ENCODE measurements at places on chromosomes 3 and 15.

DNA sequence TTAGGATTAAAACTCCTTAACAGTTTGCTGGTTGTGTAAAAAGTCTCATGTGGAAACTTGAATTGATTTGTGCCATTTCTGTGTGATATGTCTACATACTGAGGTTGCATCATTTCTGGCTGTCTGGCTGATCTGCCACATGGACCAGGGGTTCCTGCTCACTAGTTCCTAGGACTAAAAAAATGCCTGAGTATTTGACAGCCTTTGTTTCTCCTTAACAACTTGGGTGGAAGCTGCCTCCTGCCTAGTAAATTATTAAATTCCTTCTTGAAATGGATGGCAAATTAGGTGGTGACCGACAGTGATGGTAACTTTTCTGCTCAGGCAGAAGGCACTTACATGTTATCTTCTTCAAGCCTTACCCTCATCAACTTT lies 226.9 kb upstream of the MRPL3 start:
- no peak for DNase-seq

DNA sequence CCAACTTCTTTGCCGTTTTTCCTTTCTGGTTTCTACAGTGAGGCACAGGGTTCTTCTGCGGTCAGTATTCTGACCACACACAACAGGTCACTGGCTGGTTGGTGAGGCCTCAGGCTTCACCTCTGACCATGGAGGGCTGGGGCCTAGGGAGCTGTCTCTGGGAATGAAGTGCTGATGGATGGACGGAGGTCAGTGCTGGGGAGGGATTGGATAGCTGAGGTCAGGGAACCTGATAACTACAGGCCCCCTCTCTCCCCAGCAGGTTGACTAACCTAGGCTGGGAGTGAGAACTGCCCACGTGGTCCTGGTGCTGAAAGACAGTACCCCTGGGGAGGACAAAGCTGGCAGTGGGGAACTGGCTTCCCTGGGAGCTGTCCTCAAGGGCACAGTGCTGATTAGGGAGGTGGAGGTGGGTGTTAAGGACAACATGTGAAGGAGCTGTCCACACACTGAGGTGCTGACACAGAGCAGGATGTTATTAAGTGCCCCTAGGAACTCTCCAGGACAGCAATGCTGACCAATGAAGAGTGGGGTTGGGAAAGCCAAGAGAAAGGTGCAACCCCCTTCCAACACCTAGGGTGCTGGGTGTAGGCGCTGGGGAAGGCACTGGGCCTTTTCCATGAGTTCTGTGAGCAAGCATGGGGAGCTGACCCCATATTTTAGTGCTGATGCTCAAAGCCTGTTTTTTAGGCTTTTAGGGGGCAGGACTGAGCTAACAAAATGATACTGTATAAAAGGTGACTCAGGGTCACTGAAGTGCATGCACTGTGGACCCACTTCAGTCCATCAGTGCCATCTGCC lies 45.2 kb downstream of the ATP2B2 start:
- peak; percentile 51 for DNase-seq

DNA sequence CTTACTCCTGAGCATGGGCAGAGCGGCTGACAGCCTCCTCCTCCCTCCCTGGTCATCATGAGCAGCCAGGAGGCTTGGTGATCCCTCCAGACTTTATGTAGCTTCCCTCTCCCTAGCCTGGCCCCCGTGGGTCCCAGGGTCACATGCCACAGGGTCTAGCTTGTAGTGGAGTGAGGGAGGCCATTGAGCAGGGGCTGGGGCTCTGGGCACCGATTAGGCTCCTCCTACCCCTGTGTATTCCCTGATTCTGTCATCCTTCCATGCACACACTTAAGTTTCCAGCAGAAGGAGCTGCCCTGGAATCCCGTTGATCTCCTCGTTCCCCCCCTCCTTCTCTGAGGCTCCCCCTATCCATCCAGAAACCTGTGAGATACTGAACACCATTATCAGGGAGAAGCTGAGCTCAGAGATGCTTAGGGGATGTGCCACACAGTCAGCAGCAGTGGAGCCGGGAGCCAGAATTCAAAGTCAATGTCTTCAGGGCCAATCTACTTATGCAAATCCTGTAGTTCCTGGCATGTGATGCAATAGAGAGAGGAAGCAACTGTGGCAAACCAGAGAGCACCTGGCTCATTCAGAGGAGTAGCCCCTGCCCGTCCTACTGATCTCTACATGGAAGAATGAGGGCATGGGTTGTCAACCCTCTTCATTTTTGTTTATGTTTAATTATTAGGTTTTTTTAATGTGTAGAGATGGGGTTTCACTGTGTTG lies 17.2 kb downstream of the CCDC33 start:
- DNase-seq = peak; percentile 17

DNA sequence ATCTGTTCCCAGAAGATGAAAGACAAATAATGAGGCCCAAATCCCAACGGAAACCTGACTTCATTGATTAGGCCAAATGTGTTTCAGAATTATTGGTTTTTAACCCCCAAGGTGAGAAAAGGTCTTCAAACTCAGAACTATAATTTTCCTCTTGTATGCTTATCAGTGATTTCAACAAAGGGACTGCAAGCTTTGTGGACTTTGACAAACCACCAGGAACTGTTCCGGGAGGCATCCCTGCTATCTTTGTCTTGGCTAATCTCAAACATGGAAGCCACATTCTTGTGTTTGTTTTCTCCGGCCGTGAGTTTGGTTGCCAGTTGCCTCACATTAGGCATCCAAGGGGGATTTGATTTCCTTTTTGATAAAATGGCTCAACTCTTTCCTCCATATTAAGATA lies 19.5 kb downstream of the ARHGEF3 start:
- DNase-seq = no peak

- DNase-seq = no peak
Observed at GRCh38 chr15:60843482-60843881, 364.5 kb upstream of the ICE2 start.

- peak; percentile 71 for DNase-seq
Observed at GRCh38 chr3:181623924-181624694, 87.6 kb upstream of the SOX2 start.

- peak; percentile 9 for DNase-seq
Observed at GRCh38 chr3:111571282-111571681, 23.9 kb downstream of the ZBED2 start.

GRCh38 chr3:72095521-72095920 lies 310.6 kb upstream of the PROK2 start:
- no peak for DNase-seq
